A673 (cell line): ENCODE measurements at places on chromosomes 5 and 9.

- DNase-seq: no peak
Measured at GRCh38 chr9:101421653-101422065, 13.9 kb downstream of the ALDOB start.

- no peak for DNase-seq
Measured at GRCh38 chr5:174500636-174501035, 223.7 kb upstream of the MSX2 start.

GRCh38 chr5:145544401-145544800 lies 290.7 kb downstream of the PRELID2 start:
- no peak for DNase-seq

GRCh38 chr5:155982354-155982753 lies 344.6 kb upstream of the SGCD start:
- DNase-seq: no peak

- no peak for DNase-seq
Measured at GRCh38 chr9:34037626-34038025, 11.1 kb downstream of the UBAP2 start.

DNA sequence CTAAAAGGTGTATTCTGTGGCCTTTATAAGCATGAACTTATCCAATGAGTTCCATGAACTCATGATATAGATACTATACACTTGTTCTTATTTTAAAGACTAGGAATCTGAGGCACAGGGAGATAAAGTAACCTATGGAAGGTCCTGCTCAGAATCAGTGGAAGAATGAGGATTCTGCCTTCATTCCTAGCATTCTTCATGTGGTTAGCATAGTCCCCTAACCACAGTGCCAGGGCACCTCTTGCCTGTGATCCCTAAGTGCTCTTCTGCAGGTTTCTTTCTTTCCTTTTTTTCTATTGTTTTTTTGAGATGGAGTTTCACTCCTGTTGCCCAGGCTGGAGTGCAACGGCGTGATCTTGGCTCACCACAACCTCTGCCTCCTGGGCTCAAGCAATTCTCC lies 174.1 kb downstream of the C9orf152 start:
- no peak for DNase-seq

DNA sequence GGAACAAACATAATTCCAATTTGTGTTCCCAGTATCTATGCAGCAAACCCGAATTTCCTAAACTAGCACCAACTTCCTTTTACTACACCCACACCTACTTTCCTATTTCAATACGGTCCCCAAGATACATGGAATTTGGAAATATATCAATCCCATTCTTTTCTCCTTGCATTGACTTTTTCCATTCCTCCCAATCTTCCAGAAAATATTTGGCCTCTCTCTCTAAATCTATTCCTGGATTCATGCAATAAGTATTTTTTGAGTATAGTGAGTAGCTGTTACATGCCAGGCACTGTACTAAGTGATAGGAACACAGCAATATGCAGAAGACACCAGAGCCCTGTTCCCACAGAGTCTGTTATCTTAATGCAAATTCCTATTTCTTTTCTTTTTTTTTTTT lies 216.2 kb upstream of the PIK3R1 start:
- no peak for DNase-seq

- no peak for DNase-seq
Measured at GRCh38 chr5:172556262-172556661, 84.8 kb upstream of the NEURL1B start.

DNA sequence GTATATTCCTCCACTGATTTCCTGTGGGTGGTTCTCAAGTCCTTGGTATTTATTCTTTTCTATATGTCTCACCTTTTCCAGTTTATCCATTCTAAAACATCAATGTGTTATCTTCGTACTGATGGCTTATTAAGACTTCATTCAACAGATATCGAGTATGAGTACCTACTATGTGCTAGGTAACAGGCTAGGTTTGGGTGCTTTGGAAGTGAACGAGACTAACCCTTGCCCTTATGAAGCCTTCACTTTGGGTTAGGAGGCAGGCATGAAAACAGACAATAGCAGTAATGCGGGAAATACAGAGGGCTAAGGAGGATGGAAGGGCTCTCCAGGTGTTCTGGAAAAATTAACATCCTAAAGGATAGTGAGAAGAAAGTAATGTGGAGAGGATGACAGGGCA lies 53.4 kb downstream of the AQP7 start:
- no peak for DNase-seq

DNA sequence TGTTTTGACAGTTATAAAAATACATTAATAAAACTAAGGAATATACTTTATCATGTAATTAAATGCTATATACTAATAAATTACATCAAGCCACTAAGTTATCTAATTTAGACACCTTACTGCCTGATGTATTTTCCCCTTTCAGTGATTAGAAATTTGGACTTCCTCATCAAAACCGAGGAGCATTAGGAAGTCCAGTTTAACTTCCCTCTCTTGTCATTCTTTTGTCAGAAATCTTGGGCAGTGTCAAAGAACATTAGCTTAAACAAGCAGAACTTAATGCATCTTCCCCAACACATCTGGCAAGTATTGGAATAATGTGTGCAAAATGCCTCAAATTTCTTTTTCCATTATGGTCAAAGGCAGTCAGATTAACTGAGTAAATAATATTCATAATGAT lies 81.6 kb downstream of the PLPP1 start:
- DNase-seq: no peak

DNA sequence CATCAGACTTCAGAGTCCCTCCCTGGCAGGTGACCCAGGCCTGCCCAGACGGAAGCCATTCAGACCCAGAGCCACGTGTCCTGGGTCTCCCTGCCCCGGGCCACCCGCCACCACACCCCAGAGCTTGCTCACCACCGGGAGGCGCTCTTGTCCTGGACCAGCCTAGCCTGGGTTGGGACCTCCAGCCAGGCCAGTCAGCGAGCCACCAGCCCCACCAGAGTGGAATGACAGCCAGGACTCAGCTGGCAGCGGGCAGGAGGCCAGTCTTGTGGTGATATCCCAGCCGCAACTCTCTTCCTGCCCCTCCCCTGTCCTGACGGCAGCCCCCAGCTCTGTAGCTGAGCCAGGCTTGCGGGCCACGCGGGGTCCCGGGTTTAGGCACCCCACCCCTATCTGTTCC lies 1.7 kb upstream of the PTGDS start:
- no peak for DNase-seq

GRCh38 chr9:108052431-108053080 lies 563.0 kb upstream of the KLF4 start:
- DNase-seq: no peak

GRCh38 chr9:21626493-21626892 lies 144.4 kb upstream of the IFNE start:
- no peak for DNase-seq

- peak; percentile 81 for DNase-seq
Measured at GRCh38 chr5:151903243-151903653, 21.4 kb downstream of the GLRA1 start.

- DNase-seq: no peak
Measured at GRCh38 chr5:115179394-115180164, 9.9 kb upstream of the TRIM36 start.

- peak; percentile 52 for DNase-seq
Measured at GRCh38 chr9:76810377-76810957, 46.2 kb downstream of the PCA3 start.

DNA sequence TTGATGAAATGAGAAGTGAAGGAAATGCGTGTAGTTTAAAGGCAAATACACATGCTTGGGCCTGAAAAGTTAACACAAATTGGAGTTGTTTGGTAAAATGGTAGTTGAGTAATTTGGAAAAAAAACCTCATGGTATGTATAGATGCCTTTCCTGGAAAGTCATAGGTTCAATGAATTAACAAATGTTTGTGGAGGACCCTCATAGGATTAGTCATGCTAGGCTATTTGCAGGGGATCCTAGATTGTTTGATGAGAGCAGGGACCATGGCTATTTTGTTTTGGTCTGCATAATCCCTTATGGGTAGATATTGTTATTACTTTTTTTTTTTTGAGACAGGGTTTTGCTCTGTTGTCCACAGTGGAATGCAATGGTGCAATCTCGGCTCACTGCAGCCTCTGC lies 93.5 kb upstream of the NR3C1 start:
- DNase-seq: no peak

- no peak for DNase-seq
Measured at GRCh38 chr5:59157068-59157467, 574.2 kb downstream of the RAB3C start.

- DNase-seq: no peak
Measured at GRCh38 chr5:148619484-148619883, 34.8 kb downstream of the HTR4 start.
